Left colon (tissue), 2 donors: ENCODE measurements at places on chromosomes 6 and 20.
A peak's percentile ranks its signal among the peaks of the same experiment; 100 is the strongest.

- DNase-seq = no peak
These were observed 34.2 kb downstream of the CLVS2 start for GRCh38 chr6:123030282-123030681.

GRCh38 chr6:154554491-154554890, 44.0 kb upstream of the CNKSR3 start:
- no peak for DNase-seq

GRCh38 chr6:113148566-113148965, 708.6 kb upstream of the MARCKS start:
- no peak for DNase-seq

GRCh38 chr6:87152526-87152955, 2.8 kb upstream of the ZNF292 start:
- no peak for DNase-seq

DNA sequence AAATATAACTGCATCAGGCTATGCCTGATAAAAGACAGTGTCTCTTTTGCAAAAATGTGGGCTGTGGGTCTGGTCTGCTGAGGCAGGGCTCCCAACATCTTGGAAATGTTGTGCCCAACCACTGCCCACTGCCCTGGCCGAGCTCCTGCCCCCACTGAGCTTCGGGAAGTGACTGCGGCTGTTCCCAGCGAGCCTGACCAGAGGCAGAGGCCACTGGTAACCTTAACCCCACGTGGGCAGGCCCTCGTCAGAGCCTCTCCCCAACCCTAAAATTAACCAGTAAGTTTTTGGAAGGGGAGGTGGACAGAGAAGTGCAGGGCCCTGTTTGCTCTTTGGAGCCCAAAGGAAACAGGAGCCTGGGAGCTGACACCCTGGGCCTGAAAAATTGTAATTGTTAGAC, 225.9 kb downstream of the MAFB start:
- no peak for DNase-seq

GRCh38 chr20:36992802-36993334, 41.4 kb upstream of the SAMHD1 start:
- no peak for DNase-seq

- DNase-seq = peak; percentile 26
These were observed 161.4 kb downstream of the TBXT start for GRCh38 chr6:166005944-166006899.

- no peak for DNase-seq
These were observed 116.6 kb downstream of the FOXO3 start for GRCh38 chr6:108677357-108677756.

DNA sequence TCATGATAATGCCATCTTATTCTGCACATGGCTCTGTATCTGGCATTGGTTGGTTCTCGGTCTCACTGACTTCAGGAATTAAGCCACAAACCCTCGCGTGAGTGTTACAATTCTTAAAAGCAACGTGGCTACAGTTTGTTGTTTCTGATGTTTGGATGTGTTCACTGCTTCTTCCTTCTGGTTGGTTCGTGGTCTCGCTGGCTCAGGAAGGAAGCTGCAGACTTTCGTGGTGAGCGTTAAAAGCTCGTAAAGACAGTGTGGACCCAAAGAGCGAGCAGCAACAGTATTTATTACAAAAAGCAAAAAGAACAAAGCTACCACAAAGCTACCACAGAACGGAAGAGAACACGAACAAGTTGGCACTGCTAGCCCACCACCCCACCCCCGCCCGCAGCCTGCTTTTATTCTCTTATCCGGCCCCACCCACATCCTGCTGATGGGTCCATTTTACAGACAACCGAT, 51.1 kb downstream of the MYLIP start:
- no peak for DNase-seq

GRCh38 chr20:32091888-32092346, 17.6 kb upstream of the TM9SF4 start:
- DNase-seq = peak; percentile 82

- no peak for DNase-seq
These were observed 155.4 kb downstream of the RFPL4B start for GRCh38 chr6:112502351-112503090.

- peak; percentile 91 for DNase-seq
These were observed 85.7 kb downstream of the NFATC2 start for GRCh38 chr20:51456511-51457509.

GRCh38 chr6:816510-817084, 123.7 kb upstream of the EXOC2 start:
- no peak for DNase-seq

GRCh38 chr6:137157601-137158000, 15.8 kb downstream of the IL22RA2 start:
- no peak for DNase-seq

DNA sequence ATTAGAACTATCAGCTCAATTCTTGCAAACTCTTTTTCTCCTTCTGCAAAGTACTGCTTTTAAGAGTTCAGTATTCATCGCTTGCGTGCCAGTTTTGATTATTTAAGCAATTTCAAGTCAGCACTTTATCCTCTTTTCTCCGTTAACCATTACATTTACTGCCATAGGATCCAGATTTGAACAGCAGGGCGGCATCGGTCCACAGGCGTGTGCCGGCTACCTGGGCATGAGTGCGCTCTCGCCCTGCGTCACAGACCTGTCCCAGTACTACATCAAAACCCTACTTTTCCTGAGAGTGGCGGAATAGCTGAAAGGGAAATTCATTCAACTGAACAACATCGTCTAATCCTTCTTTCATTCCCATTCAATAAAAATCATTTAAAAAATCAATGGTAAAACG, 53.4 kb downstream of the MYLK4 start:
- no peak for DNase-seq
